ENCODE measurements at places on chromosomes 7 and 10.

GRCh38 chr7:151482883-151483710, 36.6 kb downstream of the RHEB start:
- no peak for DNase-seq

- DNase-seq = no peak
Measured at GRCh38 chr10:51119441-51119840, 45.2 kb downstream of the PRKG1 start.

- DNase-seq = no peak
Measured at GRCh38 chr7:5597772-5598171, 174.1 kb upstream of the TNRC18 start.

GRCh38 chr10:11018855-11019631, 1.4 kb downstream of the CELF2 start:
- DNase-seq = no peak

- DNase-seq = no peak
Measured at GRCh38 chr7:155062411-155062810, 7.7 kb upstream of the HTR5A start.

GRCh38 chr7:23096518-23097290, 8.9 kb upstream of the KLHL7 start:
- DNase-seq = no peak

GRCh38 chr7:94649450-94649849, 6.5 kb downstream of the SGCE start:
- DNase-seq = no peak

DNA sequence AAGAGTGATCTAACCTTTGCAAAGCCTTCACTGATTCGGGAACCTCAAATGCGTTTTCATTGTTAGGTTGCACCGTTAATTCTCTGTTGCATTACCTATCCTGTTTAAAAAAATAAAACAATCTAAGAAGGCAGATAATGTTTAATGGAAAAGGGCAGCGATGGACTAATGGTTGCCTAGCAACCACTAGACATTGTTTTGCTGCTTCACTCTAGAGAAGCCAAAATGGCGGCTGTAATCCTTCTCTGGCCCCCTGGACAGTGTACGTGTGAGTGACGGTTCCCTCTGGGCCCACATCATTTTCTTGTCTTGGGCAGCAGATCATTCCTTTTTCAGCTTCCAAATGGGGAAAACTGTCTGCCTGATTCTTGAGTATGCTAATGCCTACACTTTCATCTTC, 43.3 kb downstream of the FAM204A start:
- DNase-seq = no peak

GRCh38 chr10:96587264-96588059, 650 bp upstream of the TM9SF3 start:
- no peak for DNase-seq
